Gastrocnemius medialis (tissue), 4 donors: ENCODE measurements at places on chromosomes 1 and 21. TPM values are rescaled to one million over a fixed set of nuclear protein-coding genes. Genes with fewer than 3 reads are reported as not detected.
A peak's percentile ranks its signal among the peaks of the same experiment; 100 is the strongest.

The GNG4 gene
- total RNA-seq = not detected

The CA6 gene
- not detected for total RNA-seq

The FBLIM1 gene
- total RNA-seq = 1.4 TPM

The GRHL3 gene
- not detected for total RNA-seq

The MROH9 gene
- not detected for total RNA-seq

The PIK3R3 gene
- total RNA-seq = 16.2 TPM

GRCh38 chr1:117120774-117121588 is 568 bp downstream of the TRIM45 start:
- peak overlapping the region; percentile 85 for H3K4me3 ChIP-seq
- H3K36me3 ChIP-seq = no peaks in the 10 kb centered on the region
- peak overlapping the region; percentile 90 for H3K27ac ChIP-seq
- H3K27me3 ChIP-seq = no peaks in the 10 kb centered on the region

- H3K4me3 ChIP-seq = no peak overlapping the region
- no peak for DNase-seq
- peaks cover 15% of the 10 kb centered on the region for H3K27me3 ChIP-seq
- H3K36me3 ChIP-seq = no peaks in the 10 kb centered on the region
These were observed 17.2 kb upstream of the SLC19A1 start for GRCh38 chr21:45559216-45560105.

DNA sequence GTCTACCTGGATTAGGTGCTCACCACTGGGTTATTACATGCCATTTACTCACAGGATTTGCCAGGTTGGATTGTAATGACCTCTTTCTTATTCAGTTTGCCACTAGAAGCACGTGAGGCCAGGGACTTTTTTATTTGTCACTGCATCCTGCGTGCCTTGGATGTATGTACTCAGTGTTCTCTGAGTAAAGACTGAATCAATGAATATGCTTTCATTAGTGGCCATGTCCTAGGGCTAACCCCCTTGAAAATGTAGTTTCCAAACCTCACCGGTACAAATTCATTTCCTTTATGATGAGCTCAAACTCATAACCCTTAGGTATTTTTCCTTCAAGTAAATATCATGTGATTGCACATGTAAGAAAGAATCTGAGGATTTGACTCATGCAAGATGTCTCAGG is 1.3 kb upstream of the ZP4 start:
- H3K36me3 ChIP-seq = no peaks in the 10 kb centered on the region
- H3K4me3 ChIP-seq = no peak overlapping the region
- DNase-seq = no peak
- no peaks in the 10 kb centered on the region for H3K4me1 ChIP-seq
- H3K27me3 ChIP-seq = no peaks in the 10 kb centered on the region

DNA sequence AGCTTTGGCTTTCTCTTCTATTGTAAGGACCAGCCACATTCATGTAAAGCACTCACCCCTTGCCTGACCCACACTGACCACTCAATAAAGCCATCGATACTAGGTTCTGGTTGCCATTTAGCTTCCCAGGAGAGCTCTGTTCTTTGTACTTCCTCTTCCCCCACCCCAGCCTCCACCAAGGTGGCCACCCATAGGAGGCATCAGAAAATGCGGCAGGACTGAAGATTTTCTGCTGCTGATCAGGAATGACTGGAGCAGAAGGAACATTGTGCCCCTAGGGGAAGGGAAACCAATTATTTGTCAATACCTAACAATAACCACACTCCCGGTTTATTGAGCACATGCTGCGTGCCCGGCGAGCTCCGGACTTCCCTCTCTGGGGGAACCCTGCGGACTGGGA is 5.2 kb upstream of the SMIM12 start:
- H3K4me1 ChIP-seq = peaks cover 10% of the 10 kb centered on the region
- no peak overlapping the region for H3K4me3 ChIP-seq
- no peaks in the 10 kb centered on the region for H3K36me3 ChIP-seq
- no peak overlapping the region for H3K27ac ChIP-seq
- DNase-seq = no peak

DNA sequence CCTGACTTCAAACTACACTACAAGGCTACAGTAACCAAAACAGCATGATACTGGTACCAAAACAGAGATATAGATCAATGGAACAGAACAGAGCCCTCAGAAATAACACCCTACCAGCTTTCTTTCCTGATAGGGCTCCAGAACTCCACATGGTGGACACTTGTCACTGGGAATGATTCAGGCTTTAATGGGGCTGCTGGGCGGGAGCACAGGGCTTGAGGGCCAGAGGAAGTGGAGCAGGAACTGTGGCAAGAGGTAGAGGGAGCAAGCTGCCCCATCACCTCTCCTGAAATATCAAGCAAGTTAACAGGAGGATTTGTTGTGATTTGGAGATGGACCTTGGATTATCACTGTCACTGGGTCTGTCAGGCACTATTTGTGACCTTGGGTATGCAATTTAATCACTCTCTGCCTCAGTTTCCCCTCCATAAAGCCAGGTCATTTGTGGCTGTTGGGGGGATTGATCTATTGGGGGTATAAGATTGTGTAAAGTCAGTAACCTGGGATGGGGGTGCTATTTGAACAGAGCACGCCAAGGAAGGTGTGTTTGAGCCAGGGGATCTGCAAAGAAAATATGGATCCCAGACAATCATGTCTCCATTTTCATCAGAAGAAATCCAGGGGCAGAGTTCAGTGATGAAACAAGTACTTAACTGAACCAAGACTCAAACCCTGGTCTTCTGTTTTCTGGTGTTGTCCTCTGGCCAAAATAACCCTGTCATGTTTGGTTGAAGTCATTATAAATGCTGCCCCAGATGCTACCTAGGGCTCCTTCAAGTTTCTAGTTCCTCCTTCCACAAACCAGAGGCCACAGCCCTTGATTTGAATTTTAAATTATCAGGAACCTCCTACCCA is 25.2 kb downstream of the ETS2 start:
- peak overlapping the region; percentile 29 for H3K27ac ChIP-seq
- no peak for DNase-seq
- peaks cover 6% of the 10 kb centered on the region for H3K4me1 ChIP-seq
- no peaks in the 10 kb centered on the region for H3K36me3 ChIP-seq
- no peak overlapping the region for H3K4me3 ChIP-seq

- H3K4me1 ChIP-seq = no peaks in the 10 kb centered on the region
- no peaks in the 10 kb centered on the region for H3K36me3 ChIP-seq
- no peak overlapping the region for H3K27ac ChIP-seq
- no peak for DNase-seq
- no peak overlapping the region for H3K4me3 ChIP-seq
These were observed 38.5 kb upstream of the PGBD5 start for GRCh38 chr1:230464671-230465070.

- no peaks in the 10 kb centered on the region for H3K4me1 ChIP-seq
- H3K4me3 ChIP-seq = no peak overlapping the region
- no peak for DNase-seq
- no peaks in the 10 kb centered on the region for H3K27me3 ChIP-seq
These were observed 61.0 kb downstream of the WDR4 start for GRCh38 chr21:42818328-42818749.

GRCh38 chr1:54377040-54377691 is 29.0 kb downstream of the SSBP3 start:
- H3K36me3 ChIP-seq = no peaks in the 10 kb centered on the region
- no peak for DNase-seq
- H3K4me3 ChIP-seq = no peak overlapping the region
- H3K27me3 ChIP-seq = no peaks in the 10 kb centered on the region

DNA sequence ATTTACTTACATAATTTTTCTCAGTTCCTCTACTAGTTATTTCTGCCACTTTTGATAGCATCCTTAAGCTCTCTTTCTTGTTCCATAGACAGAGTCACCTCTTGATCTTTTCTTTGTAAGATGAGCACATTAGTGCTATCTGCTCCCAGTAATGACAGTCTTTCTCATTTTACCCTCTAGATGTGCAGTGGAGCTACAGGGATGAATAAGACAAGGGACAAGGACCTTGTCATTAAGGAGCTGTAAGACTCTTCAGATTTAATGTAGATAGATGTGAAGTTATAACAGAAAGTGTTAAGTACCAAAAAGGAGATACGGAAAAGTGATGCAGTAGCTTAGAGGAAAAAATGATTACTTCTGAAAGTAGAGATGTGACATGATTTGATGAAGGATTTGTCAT is 20.4 kb downstream of the SCP2 start:
- no peak for DNase-seq
- no peaks in the 10 kb centered on the region for H3K27me3 ChIP-seq
- H3K36me3 ChIP-seq = no peaks in the 10 kb centered on the region
- no peak overlapping the region for H3K4me3 ChIP-seq
- H3K4me1 ChIP-seq = no peaks in the 10 kb centered on the region
- no peak overlapping the region for H3K27ac ChIP-seq

DNA sequence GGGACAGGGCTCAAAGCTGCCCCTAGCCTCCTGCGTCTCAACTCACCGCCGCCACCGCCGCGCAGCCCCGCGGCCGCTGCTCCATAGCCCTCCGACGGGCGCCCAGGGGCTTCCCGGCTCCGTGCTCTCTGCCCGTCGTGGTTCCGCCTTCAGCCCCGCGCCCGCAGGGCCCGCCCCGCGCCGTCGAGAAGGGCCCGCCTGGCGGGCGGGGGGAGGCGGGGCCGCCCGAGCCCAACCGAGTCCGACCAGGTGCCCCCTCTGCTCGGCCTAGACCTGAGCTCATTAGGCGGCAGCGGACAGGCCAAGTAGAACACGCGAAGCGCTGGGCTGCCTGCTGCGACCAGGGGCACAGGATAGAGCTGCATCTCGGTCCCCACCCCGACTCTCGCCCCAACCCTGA is at the start of gene TNFRSF25:
TSS of gene TNFRSF25 (minus strand) at position 151 of the 400 bp plus-strand sequence. CDS start at position 85, 66 bp downstream.
- no peak within 1 kb of the TSS for H3K27ac ChIP-seq
- H3K36me3 ChIP-seq = no peaks in the 10 kb centered on the region
- H3K27me3 ChIP-seq = peaks cover 9% of the 10 kb centered on the region
- no peak for DNase-seq
- no peaks in the 10 kb centered on the region for H3K4me1 ChIP-seq

- H3K27ac ChIP-seq = no peak overlapping the region
- H3K4me1 ChIP-seq = peaks cover under 1% of the 10 kb centered on the region
- no peak overlapping the region for H3K4me3 ChIP-seq
- H3K36me3 ChIP-seq = no peaks in the 10 kb centered on the region
- DNase-seq = no peak
These were observed 76.9 kb upstream of the GFI1 start for GRCh38 chr1:92563457-92564216.

GRCh38 chr1:43062527-43063095 is 103.9 kb upstream of the SLC2A1 start:
- no peak overlapping the region for H3K27ac ChIP-seq
- no peak overlapping the region for H3K4me3 ChIP-seq
- no peaks in the 10 kb centered on the region for H3K4me1 ChIP-seq
- no peaks in the 10 kb centered on the region for H3K36me3 ChIP-seq
- DNase-seq = no peak

- no peak for DNase-seq
- H3K4me3 ChIP-seq = no peak overlapping the region
- H3K36me3 ChIP-seq = no peaks in the 10 kb centered on the region
- H3K4me1 ChIP-seq = peaks cover 54% of the 10 kb centered on the region
These were observed 215.8 kb downstream of the TRABD2B start for GRCh38 chr1:47781171-47781959.

DNA sequence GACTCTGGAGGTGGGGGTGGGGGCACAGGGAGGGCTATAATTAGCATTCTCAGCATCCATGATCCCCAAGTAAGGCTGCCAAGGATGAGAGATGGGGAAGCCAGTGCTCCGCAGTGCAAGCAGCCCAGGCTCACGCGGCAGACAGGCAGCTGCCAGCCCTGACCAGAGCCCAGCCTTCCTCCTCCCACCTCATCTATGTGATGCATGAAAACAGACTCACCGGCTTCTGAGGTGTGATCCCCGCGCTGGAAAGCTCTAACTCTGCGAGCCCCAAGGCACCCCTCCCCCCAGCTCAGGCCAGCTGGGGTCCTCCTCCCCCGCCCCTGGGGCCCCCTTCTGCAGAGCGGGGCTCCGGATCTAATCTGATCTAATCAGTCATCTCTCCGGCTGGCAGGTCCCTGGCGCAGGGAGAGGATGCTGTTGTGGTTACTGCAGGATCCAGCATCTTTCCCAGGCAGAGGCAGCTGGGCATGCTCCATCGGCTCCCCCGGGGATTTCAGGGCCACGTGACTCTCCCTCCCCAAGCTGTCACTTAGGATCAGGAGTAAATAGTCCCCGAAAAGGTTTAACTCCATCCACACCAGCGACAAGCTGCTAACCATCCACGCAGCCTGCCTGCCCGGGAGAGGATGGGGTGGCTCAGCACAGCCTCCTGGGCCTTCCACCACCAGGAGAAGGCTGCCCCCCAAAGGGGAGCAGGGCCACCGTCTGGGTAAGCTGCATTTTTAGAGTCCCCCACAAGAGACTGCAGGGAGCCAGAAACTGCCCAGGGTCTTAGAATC is at the start of gene PLEKHA6:
TSS of gene PLEKHA6 (minus strand) at position 456 of the 782 bp plus-strand sequence. CDS start 86,202 bp downstream, outside the sequence.
- no peak for DNase-seq
- H3K27ac ChIP-seq = no peak within 1 kb of the TSS
- H3K36me3 ChIP-seq = no peaks in the 10 kb centered on the region
- H3K27me3 ChIP-seq = no peaks in the 10 kb centered on the region
- no peak within 1 kb of the TSS for H3K4me3 ChIP-seq
- peaks cover 17% of the 10 kb centered on the region for H3K4me1 ChIP-seq

- H3K4me3 ChIP-seq = no peak overlapping the region
- H3K36me3 ChIP-seq = no peaks in the 10 kb centered on the region
- H3K27ac ChIP-seq = no peak overlapping the region
- H3K4me1 ChIP-seq = no peaks in the 10 kb centered on the region
- no peak for DNase-seq
These were observed 87.7 kb upstream of the SLC45A1 start for GRCh38 chr1:8230292-8230621.

GRCh38 chr1:231970684-231971083 is 344.1 kb downstream of the DISC1 start:
- H3K4me3 ChIP-seq = no peak overlapping the region
- no peak for DNase-seq
- no peaks in the 10 kb centered on the region for H3K27me3 ChIP-seq
- no peaks in the 10 kb centered on the region for H3K4me1 ChIP-seq
- no peaks in the 10 kb centered on the region for H3K36me3 ChIP-seq

GRCh38 chr1:41774471-41774990 is 144.2 kb downstream of the HIVEP3 start:
- peaks cover 17% of the 10 kb centered on the region for H3K4me1 ChIP-seq
- no peaks in the 10 kb centered on the region for H3K27me3 ChIP-seq
- no peak overlapping the region for H3K27ac ChIP-seq
- no peak for DNase-seq
- H3K36me3 ChIP-seq = no peaks in the 10 kb centered on the region
- H3K4me3 ChIP-seq = no peak overlapping the region

GRCh38 chr1:93816970-93817678 is 61.9 kb downstream of the DNTTIP2 start:
- no peak for DNase-seq
- no peaks in the 10 kb centered on the region for H3K27me3 ChIP-seq
- H3K4me3 ChIP-seq = no peak overlapping the region
- no peaks in the 10 kb centered on the region for H3K36me3 ChIP-seq
- H3K4me1 ChIP-seq = no peaks in the 10 kb centered on the region

DNA sequence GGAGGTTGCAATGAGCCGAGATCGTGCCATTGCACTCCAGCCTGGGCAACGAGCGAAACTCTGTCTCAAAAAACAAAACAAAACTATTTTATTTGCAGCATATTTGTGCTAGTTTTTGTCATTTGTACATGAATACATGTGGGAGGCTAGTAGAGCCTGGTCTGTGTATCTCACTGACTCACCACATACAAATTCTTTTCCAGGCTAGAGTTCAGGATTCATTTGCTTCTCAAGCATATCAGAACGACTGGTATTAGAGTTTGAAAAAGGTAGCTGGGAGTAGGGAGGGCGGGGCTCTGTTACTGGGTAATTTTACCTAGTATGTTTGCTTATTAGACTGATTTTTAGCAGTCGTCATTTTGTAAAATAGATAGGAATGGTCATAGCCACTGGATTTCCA is 4.5 kb upstream of the TOR3A start:
- no peaks in the 10 kb centered on the region for H3K36me3 ChIP-seq
- H3K27me3 ChIP-seq = no peaks in the 10 kb centered on the region
- H3K4me3 ChIP-seq = no peak overlapping the region
- no peak for DNase-seq
- peaks cover 12% of the 10 kb centered on the region for H3K4me1 ChIP-seq
- H3K27ac ChIP-seq = no peak overlapping the region
